ENCODE measurements at places on chromosomes 3 and 15. TPM values are rescaled to one million over a fixed set of nuclear protein-coding genes. Genes with fewer than 3 reads are reported as not detected.

Gene GABRR3
- total RNA-seq, result not detected

Gene EBLN2
- 8.9 TPM for total RNA-seq

Gene GATA2
- 1.5 TPM for total RNA-seq

Gene GPR87
- 0.09 TPM for total RNA-seq

Gene TRIM42
- not detected for total RNA-seq

Gene BNC1
- total RNA-seq, result 23.3 TPM

Gene GOLGA6A
- total RNA-seq, result not detected
